Activated CD8-positive, alpha-beta memory T cell treated with anti-CD3 and anti-CD28 coated beads for 1 hour (primary cell): ENCODE measurements at places on chromosomes 7 and 10.

DNA sequence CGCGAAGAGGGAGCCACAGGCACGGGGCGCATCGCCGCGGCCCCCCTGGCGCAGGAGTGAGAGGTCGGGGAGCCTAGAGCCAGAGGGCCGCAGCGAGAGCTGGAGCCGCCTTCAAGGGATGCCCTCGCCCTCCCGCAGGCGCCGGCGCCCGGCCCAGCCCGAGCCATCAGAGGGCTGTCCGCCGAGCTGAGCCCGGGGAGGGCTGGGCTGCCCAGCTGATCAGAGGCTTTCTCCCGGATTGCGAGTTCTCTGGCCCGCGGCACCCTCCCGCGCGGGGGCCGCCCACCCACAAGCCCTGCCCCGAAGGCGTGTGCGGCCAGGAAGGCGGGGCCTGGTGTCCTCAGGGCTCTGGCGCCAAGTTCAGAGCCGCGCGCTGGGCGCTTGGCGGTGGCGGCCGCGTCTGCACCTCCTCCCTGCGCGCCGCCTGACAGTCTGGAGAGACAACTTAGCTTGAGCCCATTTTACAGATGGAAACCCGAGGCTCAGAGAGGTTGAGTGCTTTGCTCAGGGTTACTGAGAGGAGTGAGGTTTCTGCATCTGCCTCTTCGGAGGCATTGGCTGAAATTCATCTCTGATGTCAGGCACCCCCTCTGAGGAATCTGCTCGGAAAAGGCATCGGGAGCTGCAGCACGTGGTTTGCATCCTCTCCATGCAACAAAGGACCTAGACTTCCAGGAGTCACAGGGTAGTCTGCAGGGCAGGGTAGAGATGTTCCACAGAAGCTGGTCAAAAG, 3.8 kb upstream of the ANTXRL start:
- DNase-seq = no peak

DNA sequence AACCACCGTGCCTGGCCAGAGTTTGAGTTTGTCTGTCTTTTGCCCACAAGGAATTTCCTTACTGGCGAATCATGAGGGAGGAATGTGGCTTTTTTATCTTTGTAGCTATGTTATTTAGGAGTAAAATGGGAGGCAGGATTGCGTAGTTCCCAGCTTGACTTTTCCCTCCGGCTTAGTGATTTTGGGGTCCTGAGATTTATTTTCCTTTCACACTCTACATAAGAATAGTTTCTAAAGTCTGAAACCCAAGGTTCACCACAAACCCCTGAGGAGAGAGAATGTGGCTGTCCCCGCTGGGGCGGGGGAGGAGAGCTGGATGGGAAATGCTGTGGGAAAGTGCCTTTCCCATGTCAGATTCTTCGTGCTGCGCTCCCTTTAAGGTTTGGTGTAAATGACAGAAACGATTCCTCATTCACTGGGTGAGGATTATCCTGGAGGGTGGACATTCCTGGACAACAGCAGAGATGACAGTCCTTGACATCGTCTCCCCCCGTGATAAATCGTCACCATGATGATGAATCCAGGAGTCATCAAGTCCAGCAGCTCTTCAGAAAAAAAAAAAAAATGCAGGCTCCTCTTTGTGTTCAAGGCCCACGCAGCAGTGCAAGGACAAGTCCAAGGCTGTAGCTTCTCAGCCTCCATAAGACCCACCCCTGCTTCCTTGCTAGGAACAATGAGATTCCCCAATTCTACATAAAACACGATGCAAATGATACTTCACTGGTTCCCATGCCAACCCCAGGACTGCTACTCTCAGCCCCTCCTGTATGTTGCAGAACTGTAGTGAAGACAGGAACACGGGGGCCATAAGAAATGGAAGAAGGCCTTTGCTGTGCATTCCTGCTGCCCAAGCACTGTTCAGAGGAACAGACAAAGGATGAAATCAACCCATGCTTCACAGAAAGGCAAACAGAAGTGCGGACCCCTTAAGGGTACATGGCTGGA, 233.1 kb downstream of the CCDC3 start:
- no peak for DNase-seq

DNA sequence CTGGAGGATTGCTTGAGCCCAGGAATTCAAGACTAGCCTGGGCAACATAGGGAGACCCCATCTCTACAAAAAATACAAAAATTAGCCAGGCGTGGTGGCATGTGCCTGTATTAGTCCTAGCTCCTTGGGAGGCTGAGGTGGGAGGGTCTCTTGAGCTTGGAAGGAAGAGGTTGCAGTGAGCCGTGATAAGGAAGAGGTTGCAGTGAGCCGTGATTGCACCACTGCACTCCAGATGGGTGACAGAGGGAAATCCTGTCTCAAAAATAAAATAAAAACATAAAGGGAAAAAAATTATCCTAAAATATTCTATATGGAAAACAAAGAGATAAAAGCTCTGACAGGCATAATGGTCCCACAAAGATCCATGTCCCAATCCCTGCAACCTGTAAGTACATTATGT, 87.9 kb upstream of the KAT6B start:
- no peak for DNase-seq

- peak; percentile 4 for DNase-seq
Observed at GRCh38 chr7:135508883-135509588, 866 bp downstream of the CNOT4 start.
